ENCODE measurements at places on chromosomes 4 and X. TPM values are rescaled to one million over a fixed set of nuclear protein-coding genes. Genes with fewer than 3 reads are reported as not detected.

WDR1 gene
- 228 TPM for total RNA-seq

GRCh38 chr4:182918044-182918607 lies 940 bp upstream of the DCTD start:
- DNase-seq, result peak; percentile 57

- DNase-seq, result no peak
Observed at GRCh38 chr4:134747108-134747805, 545.7 kb upstream of the PABPC4L start.

GRCh38 chr4:74692972-74693371 lies 101.4 kb downstream of the BTC start:
- DNase-seq, result peak; percentile 46

- peak; percentile 52 for DNase-seq
Observed at GRCh38 chr4:177448850-177449249, 6.6 kb upstream of the AGA start.

- peak; percentile 62 for DNase-seq
Observed at GRCh38 chr4:127479031-127479622, 153.6 kb upstream of the INTU start.

GRCh38 chrX:12975991-12976558 lies 1.2 kb downstream of the TMSB4X start:
- peak; percentile 54 for DNase-seq

- peak; percentile 63 for DNase-seq
Observed at GRCh38 chr4:101345271-101345595, 2.1 kb downstream of the PPP3CA start.

DNA sequence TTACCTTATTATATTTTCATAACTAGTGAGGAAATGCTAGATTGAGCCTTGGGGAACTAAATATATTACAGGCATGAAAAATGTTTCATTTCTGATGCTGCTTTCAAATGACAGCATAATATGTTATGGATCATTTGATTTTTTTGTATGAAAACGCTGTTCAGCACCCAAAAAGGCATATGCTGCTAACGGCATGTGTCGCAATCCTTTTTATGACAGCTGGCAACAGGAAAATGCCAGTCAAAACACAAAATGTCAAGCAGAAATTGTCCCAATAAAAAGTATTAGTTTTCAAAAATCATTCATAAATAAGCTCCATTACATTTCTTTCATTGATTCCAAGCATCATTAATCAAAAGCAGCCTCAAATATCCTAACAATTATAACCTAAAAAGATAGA lies 1244.5 kb downstream of the PCDH7 start:
- DNase-seq, result no peak

- DNase-seq, result no peak
Observed at GRCh38 chr4:187633245-187633644, 362.3 kb upstream of the ZFP42 start.

DNA sequence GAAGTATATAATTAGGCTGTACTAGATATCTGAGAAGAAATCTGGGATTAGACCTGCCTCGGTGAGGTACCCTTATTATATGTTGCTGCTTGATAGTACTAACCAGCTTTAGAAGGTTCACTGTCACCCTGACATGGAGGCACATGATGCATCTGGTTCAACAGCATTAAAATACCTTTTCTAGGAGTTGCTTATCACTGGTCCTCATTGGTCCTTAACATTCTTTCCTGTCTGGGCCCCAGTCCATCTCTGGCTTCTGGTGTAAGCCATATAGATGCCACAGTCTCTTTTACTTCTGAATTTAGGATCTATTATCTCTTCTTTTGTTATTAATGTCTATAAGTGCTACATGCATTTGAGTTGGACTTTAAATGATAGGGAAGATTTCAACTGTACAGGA lies 40.2 kb downstream of the GPRIN3 start:
- DNase-seq, result no peak

DNA sequence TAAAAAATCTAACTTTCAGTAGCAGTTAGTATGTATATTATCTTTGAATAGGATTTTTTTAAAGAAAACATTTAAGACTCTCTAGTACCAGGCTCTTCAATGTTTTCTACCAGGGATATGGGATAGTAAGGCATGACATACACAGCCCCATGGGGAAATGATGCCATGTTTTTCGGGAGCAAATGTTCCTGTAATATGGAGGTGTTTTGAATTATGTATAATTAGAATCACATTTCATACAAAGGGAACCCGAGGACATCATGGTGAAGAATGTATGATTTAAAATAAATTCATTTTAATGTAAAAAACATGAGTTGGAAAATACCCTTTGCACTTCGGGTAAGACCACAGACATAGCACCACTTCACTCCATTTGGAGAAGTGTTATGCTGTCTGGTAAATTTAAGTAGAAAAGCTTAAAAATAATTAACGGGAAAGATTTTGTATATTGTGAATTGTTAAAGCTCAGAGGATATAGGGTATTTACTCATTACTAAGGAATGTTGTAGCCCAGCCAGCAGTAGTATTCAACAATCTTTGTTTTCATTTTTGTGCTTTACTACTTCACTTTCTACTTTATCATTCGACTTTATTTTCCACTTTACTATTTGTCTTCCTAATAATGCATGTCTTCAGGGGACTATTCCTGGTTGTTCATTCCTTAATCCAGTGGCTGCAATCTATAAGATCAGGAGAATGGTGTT lies 2050.7 kb downstream of the ARAP2 start:
- DNase-seq, result peak; percentile 63

SYTL5 gene
- total RNA-seq, result 0.08 TPM

PDZD4 gene
- 0.09 TPM for total RNA-seq

GRCh38 chr4:7212101-7212674 lies 19.9 kb downstream of the SORCS2 start:
- no peak for DNase-seq

NEXMIF gene
- not detected for total RNA-seq

DNA sequence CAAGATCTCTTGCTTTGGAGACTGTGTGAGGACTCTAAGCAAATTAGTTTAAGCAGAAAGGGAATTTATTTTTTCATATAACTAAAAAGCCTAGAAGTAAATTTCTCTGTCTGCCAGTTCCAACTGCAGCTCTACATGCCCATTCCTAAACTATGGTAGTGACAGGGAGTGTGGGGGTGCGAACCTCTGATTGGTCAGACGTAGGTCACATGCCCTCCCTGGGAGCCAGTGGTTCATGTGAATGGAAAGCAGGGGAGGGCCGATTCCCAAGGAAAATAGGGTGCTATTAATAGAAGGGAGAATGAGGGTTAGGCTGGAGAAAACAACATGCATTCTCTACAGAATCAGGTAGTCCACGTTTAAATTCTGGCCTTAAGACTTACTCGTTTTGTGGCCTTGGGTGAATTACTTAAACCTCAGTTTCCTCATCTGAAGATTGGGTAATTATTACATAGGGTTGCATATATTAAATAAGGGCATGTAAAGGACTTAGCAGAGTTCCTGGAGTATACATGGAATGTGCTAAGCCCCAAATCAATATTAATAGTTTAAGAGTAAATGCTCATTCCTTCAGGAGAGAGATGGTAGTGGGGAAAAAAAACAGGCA lies 7.2 kb downstream of the RAB33B start:
- no peak for DNase-seq

GRCh38 chr4:2570551-2571222 lies 34.2 kb downstream of the FAM193A start:
- peak; percentile 34 for DNase-seq

- peak; percentile 92 for DNase-seq
Observed at GRCh38 chr4:10584042-10584441, 100.5 kb downstream of the CLNK start.

GRCh38 chr4:149889991-149890390 lies 74.3 kb upstream of the IQCM start:
- DNase-seq, result peak; percentile 35

DNA sequence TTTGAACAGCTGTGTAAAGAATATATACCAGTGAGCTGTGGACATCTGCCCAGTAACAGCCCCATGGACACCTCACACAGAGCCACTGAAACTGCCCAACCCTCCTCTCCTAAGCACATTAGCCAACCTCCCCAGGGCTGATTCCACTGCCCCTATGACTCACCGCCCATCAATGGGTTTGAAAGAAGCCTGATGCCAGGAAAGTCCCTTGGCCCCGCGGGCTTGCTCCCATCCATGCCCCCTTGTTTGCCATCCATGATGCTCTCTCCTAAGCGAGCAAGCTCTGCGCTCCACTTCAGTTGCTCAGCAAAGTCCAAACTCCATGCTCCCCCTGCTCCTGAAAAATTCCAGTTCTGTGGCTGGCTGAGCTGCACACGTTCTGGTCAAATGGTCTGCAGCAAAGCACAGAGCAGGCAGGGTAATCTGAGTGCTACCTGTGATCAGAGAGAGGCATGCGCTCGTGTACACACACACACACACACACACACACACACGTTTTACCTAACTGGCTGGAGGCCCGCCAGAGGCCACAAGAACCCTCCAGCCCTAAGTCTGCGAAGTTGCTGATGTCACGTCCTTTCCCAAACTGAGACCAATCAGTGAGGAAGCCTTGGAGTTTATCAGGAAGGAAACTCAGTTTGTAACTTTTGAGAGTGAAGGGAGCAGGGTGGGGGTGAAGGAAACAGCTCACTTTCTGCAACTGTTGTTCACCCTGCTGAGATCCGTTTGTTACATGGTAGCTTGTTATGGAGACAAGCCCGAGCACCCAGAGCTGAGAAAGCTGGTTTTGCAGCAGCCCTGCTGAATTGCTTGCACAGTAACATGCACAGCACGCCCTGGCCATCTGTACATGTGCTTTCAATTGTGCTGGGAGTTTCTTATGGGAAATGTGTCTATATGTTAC lies at the start of gene ASB9:
TSS of gene ASB9 (minus strand) at position 466 of the 904 bp plus-strand sequence. CDS start at position 257, 209 bp downstream.
- DNase-seq, result peak; percentile 35

- DNase-seq, result no peak
Observed at GRCh38 chr4:184432127-184432922, 42.0 kb downstream of the IRF2 start.

DNA sequence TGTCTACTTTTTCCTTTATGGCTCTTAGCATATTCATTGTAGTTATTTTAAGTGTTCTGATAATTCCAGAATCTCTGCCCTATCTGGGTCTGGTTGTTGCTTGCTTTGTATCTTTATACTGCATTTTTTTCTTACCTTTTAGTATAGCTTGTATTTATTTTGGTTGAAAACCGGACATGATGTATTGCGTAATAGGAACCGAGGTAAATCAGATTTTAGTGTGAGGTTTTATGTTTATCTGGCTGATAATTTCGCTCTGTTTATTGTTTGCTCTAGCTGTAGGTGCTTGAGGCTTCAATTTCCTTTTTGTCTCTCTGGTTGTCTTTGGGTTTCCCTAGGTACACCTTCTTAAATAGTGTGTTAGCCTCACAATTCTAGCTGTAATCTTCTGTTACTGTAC lies 263.8 kb upstream of the LCORL start:
- no peak for DNase-seq

Measured in fibroblast of the aortic adventitia (primary cell).